ENCODE measurements at places on chromosomes 3 and 15.

DNA sequence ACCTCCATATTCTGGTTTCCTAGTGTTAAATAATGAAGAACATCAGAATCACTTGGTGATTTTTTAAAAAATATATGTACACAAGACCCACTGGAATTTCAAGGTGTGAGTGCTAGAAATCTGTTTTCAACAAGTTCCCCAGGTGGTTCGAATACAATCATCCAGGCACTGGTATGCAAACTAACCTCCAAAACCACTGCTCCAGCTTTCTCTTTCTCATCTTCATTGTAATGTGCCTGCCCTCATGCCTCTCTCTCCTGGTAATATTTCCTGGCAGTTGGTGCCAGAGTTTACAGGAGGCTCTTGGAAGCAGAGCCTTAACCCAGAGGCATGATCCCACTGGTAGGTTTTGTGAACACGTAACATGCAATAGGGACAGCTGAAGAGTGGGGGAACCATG, 163.1 kb upstream of the MANF start:
- DNase-seq = no peak

DNA sequence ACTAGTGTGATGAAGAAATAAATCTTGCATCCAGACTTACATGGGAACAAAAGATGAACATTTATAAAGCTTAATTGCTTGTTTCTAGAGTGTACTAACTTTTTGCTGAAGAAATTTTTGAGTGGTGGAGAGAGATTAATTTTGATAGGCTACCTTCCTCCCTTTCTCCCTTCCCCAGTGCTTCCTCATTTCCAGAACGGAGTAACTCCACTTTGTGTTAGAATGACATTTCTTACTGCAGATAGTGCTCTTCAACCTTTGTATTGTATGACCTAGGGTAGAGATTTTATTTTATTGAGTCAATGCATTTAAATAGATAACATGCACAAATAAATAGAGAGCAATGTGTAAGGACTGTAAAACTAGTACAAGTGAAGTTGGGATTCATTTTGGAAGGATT, 1.9 kb downstream of the ATP1B3 start:
- DNase-seq = no peak

GRCh38 chr15:29278436-29279105, 8.9 kb upstream of the NSMCE3 start:
- DNase-seq = no peak

GRCh38 chr3:45693941-45694521, 4.8 kb downstream of the SACM1L start:
- no peak for DNase-seq

GRCh38 chr15:65028338-65028737, 1.1 kb downstream of the MTFMT start:
- no peak for DNase-seq

GRCh38 chr3:5227812-5228211, 40.3 kb downstream of the EDEM1 start:
- no peak for DNase-seq

GRCh38 chr3:119120480-119120879, 25.5 kb upstream of the TEX55 start:
- DNase-seq = no peak

DNA sequence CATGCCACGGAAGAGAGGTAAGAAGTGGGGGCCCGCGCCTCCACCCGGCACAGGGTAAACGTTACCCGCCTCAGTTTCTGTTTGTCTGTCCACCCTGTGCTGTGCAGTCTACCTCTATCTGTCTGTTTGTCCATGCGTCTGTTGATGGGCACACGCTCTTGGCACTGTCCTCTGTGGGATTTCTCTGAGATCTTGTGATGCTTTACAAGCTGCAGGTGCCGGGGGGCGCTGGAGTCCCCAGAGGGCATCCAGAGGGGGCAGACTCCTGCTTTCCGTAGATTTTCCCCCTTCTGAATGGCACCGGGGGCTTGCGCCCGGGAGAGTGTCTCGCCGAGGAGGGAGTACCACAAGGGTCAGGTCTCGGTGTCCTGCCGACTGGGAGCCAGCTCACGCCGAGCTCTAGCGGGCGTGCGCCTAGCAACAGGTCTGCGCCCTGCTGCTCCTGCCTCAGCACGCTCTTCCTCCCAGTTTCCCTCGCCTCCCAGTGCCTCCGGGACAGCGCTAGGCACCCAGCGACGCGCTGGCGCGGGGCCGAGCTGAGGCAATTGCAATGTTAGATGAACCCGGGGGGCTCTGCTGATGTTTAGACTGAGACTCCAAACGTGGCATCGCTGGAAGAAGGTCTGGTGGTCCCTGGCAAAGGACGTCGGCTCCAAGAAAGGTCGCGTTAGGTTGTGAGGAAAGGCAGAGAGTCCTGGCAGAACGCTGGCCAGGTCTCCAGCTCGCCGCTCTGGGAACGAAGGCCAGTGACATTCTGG, 667 bp downstream of the CEMIP start:
- DNase-seq = no peak

DNA sequence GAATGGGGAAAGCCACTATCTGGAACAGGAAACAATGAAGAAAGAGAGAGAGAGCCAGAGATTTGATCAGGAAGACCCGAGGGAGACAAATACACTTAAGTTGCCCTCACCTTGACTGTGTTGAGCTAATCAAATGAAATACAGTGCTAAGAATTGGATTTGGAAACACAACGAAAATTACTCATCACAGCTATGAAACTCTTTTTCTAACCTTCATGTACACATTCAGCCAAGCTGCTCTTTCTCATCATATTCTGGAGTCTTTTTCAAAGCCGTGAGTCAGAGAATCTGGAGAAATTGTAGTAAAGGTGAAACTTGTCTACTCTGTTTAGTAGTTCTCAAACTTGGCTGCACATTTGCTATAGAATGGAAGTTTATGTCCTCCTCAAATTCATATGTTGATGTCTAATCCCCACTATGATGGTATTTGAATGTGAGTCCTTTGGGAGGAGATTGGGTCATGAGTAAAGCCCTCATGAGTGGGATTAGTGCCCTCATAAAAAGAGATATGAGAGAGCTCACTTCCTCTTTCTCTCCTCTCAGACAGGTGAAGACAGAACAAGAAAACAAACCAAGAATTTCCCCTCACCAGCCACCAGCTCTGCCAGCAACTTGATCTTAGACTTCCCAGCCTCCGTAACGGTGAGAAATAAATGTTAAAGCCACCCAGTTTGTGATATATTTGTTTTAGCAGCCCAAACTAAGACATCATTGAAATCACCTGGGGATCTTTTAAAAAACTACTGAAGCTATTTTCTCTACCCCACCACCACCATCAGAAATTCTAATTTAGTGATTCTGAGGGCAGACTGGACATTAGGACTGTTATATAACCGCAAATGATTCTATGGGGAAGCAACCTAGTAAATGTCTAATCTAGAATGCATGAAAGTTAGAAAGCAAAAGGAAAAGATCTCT, 143.6 kb upstream of the GRM7 start:
- DNase-seq = no peak

DNA sequence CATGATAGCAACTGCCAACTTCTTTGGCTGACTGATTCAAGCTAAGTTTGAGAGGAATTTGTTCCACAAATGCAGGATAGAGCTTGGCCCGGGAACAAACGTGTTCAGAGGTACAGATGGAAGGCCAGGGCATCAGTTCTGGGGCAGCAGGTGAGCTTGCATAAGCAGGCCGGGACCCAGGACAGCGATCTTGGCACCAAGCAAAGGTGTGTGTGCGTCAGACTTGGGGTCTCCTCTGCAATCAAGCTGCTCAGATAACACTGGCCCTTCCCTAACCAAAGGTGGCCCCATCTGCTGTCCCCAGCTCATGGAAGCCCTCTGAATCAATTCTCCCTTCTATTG, 155.6 kb downstream of the MEGF11 start:
- no peak for DNase-seq
